ENCODE measurements at places on chromosomes 7 and 10.

GRCh38 chr7:28362812-28363211 lies 49.5 kb upstream of the CREB5 start:
- DNase-seq: no peak

- no peak for DNase-seq
Measured at GRCh38 chr10:69716711-69717560, 84.8 kb upstream of the COL13A1 start.

DNA sequence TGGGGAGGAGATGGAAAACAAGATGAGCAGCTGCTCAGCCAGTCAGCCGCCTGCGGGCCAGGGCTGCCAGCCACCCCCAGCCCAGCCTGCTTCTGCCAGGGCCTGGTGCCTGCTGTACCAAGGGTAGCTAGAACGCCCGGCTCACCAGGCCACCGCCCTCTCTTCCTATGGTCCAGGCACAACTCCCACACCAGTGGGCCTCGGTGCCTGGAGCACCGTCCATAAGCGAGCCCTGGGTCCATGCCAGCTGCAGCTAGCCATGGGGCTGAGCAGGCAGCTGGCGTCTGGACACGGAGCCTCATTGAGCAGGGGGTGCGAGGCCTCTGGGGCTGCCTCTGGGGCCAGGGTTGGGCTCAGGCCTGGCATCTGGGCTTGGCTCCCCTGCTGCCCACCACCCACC lies 8.5 kb upstream of the RABGEF1 start:
- DNase-seq: no peak

DNA sequence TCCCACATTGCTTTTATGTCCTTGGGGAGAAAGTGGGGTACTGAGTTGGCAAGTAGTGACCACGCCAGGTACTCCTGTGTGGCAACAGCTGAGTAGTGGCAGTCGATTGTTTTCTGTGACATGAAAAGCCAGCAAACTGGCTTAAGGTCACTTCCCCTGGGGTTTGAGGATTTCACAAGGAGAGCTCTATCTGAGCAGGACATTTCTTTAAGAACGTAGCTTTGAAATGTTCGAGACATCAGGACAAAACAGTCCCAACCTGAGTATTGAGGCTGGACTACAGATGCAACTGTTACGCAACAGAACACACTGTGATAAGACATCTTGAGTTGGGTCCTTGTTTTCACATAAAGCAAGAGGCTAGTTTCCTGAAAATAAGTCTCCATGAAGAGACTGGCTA lies 146.7 kb upstream of the KLF14 start:
- DNase-seq: no peak

- DNase-seq: no peak
Measured at GRCh38 chr7:158847451-158847866, 8.9 kb upstream of the DYNC2I1 start.

- no peak for DNase-seq
Measured at GRCh38 chr10:69626826-69627225, 3.2 kb upstream of the FAM241B start.

DNA sequence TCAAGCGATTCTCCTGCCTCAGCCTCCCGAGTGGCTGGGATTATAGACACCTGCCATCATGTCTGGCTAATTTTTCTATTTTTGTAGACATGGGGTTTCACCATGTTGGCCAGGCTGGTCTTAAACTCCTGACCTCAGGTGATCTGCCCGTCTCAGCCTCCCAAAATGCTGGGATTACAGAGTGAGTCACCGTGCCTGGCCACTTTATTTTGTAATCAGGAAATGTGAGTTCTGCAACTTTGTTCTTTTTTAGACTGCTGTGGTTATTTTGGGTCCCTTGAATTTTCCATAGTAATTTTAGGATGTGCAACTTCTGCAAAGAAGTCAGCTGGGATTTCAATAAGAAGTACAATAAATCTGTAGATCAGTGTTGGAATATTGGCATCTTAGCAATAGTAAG lies 96.8 kb downstream of the CYTH3 start:
- no peak for DNase-seq

DNA sequence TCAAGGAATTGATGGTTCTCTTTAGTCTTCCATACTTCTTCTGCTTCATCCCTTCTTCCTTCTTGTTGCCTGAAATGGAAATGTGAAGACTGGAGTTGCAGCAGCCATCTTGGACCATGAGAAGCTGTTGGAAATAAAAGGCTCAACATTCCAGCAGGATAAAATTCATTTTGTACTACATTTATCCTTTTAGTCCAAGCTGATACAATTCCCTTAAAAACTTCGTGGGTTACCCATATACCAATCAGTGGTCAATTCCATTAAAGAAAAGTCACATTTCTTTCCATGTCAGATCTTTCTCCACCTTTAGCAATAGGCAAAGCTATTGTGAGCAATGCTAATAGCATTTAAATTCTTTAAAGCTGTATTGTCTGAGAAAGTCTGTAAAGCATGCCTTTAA lies 141.3 kb upstream of the LYZL2 start:
- no peak for DNase-seq
